ENCODE measurements at places on chromosomes 7 and 10. TPM values are rescaled to one million over a fixed set of nuclear protein-coding genes. Genes with fewer than 3 reads are reported as not detected.
A peak's percentile ranks its signal among the peaks of the same experiment; 100 is the strongest.

GRCh38 chr7:129902788-129903422, 49.9 kb downstream of the UBE2H start:
- H3K4me3 ChIP-seq: no peak overlapping the region
- peaks cover 8% of the 10 kb centered on the region for H3K36me3 ChIP-seq
- no peak for DNase-seq

GRCh38 chr7:104980841-104981671, 32.9 kb upstream of the KMT2E start:
- H3K27ac ChIP-seq: peak overlapping the region; percentile 59
- no peaks in the 10 kb centered on the region for H3K36me3 ChIP-seq
- H3K27me3 ChIP-seq: no peaks in the 10 kb centered on the region
- H3K4me3 ChIP-seq: no peak overlapping the region

- H3K36me3 ChIP-seq: peaks cover 10% of the 10 kb centered on the region
- DNase-seq: no peak
- H3K4me3 ChIP-seq: no peak overlapping the region
- no peak overlapping the region for H3K27ac ChIP-seq
Measured at GRCh38 chr10:103890194-103890658, 27.8 kb downstream of the STN1 start.

- H3K27me3 ChIP-seq: no peaks in the 10 kb centered on the region
- no peaks in the 10 kb centered on the region for H3K4me1 ChIP-seq
- no peak overlapping the region for H3K4me3 ChIP-seq
- no peak overlapping the region for H3K27ac ChIP-seq
Measured at GRCh38 chr10:1034758-1035157, 9.1 kb upstream of the IDI2 start.

- peaks cover 12% of the 10 kb centered on the region for H3K4me1 ChIP-seq
- H3K4me3 ChIP-seq: no peak overlapping the region
- H3K36me3 ChIP-seq: no peaks in the 10 kb centered on the region
- no peaks in the 10 kb centered on the region for H3K27me3 ChIP-seq
- no peak for DNase-seq
Measured at GRCh38 chr7:46927131-46927810, 654.6 kb downstream of the TNS3 start.

- H3K36me3 ChIP-seq: no peaks in the 10 kb centered on the region
- peaks cover 15% of the 10 kb centered on the region for H3K4me1 ChIP-seq
- H3K27me3 ChIP-seq: no peaks in the 10 kb centered on the region
- no peak overlapping the region for H3K4me3 ChIP-seq
- no peak for DNase-seq
Measured at GRCh38 chr7:33724201-33724600, 181.1 kb upstream of the BMPER start.

DNA sequence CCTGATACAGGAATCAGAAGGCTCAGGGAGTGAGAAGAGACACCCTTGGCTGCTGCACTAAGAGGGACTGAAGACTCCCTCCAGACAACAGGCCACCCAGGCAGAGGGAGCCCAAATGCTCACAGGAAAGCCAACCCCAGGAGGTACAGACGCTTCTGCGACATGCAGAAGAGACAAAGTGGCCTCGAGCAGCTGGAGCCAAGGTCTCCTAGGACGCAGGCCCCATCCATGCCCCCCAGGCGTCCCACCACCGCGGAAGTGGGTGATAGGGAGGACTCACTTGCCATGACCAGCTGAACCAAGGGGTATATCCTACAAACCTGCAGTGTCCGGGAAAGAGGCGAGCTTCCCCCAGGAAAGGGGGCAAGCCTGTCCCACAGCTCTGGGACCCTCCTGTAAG, 56.9 kb downstream of the CTBP2 start:
- H3K4me3 ChIP-seq: no peak overlapping the region
- no peaks in the 10 kb centered on the region for H3K27me3 ChIP-seq
- H3K36me3 ChIP-seq: peaks cover 5% of the 10 kb centered on the region
- no peak overlapping the region for H3K27ac ChIP-seq
- DNase-seq: no peak
- peaks cover 11% of the 10 kb centered on the region for H3K4me1 ChIP-seq

- no peak for DNase-seq
- H3K36me3 ChIP-seq: no peaks in the 10 kb centered on the region
- no peak overlapping the region for H3K27ac ChIP-seq
Measured at GRCh38 chr7:3117081-3117480, 73.4 kb upstream of the CARD11 start.

DNA sequence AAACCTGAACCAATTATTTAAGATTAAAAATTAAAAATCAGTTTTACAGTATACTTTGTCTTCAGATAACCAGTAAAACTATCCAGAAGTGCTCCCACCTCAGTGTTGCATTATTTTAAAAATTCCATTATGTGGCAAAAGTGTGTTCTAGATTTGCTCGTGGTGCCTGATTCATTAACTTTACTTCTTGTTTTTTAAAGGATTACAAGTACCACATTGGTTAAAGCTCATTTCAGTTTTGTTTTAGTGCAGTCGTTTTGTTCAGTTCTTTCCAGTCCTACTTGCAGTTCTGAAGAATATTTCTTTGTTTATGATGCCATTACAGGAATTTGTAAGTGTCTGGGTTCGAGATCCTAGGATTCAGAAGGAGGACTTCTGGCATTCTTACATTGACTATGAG, 69.0 kb downstream of the SNX10 start:
- no peak overlapping the region for H3K27ac ChIP-seq
- H3K27me3 ChIP-seq: no peaks in the 10 kb centered on the region
- no peaks in the 10 kb centered on the region for H3K36me3 ChIP-seq
- DNase-seq: no peak
- H3K4me1 ChIP-seq: no peaks in the 10 kb centered on the region

DNA sequence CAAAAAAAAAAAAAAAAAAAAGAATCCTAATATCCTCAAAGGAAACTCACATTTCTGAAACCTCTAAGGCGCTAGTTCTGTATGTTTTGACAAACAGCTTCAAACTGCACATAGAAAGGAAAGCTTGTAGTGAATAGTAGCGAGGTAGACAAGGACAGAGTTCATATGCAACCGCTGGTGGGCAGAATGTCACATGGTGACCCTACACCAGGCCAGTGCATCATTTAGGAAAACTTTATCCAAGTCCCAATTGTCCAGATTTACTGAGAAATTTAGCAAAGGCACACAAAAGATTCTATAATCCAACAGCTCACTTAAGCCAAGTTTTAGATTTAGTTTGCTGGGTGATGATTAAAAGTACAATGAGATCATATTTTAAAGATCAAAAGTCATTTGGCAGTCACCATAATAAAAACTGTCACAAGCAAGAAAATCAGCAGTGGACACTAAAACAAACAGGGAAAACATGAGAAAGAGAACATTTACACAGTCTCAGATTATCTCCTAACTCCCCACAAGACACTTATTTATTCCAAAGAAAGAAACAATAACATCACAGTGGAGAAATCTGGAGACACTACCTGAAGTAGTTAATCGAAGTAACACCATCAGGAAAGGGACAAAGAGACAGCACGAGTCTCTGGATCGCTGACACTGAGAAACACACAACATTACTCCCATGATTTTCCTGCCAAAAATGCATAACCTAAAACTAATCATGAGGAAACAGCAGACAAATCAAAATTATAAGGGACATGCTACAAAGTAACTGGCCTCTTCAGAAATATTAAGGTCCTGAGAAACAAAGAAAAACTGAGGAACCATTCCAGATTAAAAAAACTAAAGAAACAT, 20.2 kb downstream of the FAM204A start:
- H3K36me3 ChIP-seq: peaks cover 22% of the 10 kb centered on the region
- DNase-seq: no peak
- H3K27me3 ChIP-seq: no peaks in the 10 kb centered on the region
- no peak overlapping the region for H3K4me3 ChIP-seq

GRCh38 chr10:77702166-77702565, 64.6 kb upstream of the KCNMA1 start:
- no peaks in the 10 kb centered on the region for H3K27me3 ChIP-seq
- no peaks in the 10 kb centered on the region for H3K36me3 ChIP-seq
- H3K4me3 ChIP-seq: no peak overlapping the region
- H3K4me1 ChIP-seq: peaks cover 6% of the 10 kb centered on the region
- peak; percentile 87 for DNase-seq

- DNase-seq: no peak
- H3K36me3 ChIP-seq: no peaks in the 10 kb centered on the region
- no peaks in the 10 kb centered on the region for H3K27me3 ChIP-seq
- peaks cover 40% of the 10 kb centered on the region for H3K4me1 ChIP-seq
- no peak overlapping the region for H3K4me3 ChIP-seq
- H3K27ac ChIP-seq: no peak overlapping the region
Measured at GRCh38 chr7:55124989-55125875, 106.4 kb downstream of the EGFR start.

DNA sequence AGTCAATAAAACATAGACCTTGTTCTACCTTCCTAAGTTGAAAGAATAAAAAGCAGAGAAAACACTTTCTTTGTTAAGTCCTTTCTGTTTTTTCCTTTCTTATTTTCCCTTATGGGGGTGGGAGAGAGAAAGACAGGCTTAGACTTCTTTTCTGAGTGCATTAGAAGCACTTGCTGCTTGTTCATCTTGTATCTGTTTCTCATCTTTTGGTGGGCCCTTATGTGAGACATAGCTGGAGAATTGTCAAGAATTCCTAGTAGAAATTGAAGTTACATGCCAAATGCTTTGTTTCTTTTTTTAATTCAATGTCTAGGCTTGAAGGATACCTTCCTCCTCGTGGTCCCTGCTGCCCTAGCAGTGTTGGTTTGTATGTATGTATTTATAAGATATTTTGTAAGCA, 6.7 kb downstream of the EIF4EBP2 start:
- DNase-seq: no peak
- peaks cover 11% of the 10 kb centered on the region for H3K4me1 ChIP-seq

DNA sequence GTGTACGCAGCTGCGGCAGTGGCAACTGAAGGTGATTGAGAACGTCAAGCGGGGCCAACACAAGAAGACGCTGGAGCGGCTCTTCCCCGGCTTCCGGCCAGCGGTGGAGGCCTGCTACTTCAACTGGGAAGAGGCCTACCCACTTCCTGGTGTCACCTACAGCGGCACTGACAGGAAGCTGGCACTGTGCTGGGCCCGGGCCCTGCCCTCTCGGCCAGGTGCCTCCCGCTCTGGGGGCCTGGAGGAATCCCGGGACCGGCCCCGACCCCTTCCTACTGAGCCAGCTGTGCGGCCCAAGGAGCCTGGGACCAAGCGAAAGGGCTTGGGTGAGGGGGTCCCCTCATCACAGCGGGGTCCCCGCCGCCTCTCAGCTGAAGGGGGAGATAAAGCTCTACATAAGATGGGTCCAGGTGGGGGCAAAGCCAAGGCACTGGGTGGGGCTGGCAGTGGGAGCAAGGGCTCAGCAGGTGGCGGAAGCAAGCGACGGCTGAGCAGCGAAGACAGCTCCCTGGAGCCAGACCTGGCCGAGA, 6.5 kb downstream of the ZSWIM8 start:
- H3K4me3 ChIP-seq: no peak overlapping the region
- H3K4me1 ChIP-seq: peaks cover 5% of the 10 kb centered on the region
- no peak overlapping the region for H3K27ac ChIP-seq
- peaks cover 41% of the 10 kb centered on the region for H3K36me3 ChIP-seq

DNA sequence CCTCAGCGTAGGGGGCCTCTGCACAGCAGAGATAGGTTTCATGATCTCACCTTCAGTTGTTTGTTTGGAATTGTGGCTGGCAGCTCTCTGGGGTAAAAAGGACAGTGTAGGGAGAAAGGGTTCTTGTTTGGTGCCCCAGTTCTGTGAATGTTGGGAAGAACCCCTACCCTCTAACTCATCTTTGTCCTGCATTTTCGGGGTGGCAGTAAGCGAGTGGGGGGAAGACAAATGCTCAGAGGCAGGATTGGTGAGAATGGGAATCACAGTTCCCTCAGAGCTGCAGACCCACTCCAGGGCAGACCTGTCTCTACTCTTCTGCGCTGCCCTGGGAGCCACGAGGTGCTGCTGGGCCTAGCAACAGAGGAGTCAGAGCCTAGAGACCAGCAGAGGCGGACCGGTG, 1.8 kb upstream of the LBX1 start:
- H3K4me3 ChIP-seq: no peak overlapping the region
- peaks cover 93% of the 10 kb centered on the region for H3K27me3 ChIP-seq
- no peak overlapping the region for H3K27ac ChIP-seq

GRCh38 chr7:42269161-42269560, 32.2 kb upstream of the GLI3 start:
- no peaks in the 10 kb centered on the region for H3K27me3 ChIP-seq
- DNase-seq: no peak
- no peak overlapping the region for H3K27ac ChIP-seq
- no peak overlapping the region for H3K4me3 ChIP-seq
- H3K36me3 ChIP-seq: no peaks in the 10 kb centered on the region
- no peaks in the 10 kb centered on the region for H3K4me1 ChIP-seq

DNA sequence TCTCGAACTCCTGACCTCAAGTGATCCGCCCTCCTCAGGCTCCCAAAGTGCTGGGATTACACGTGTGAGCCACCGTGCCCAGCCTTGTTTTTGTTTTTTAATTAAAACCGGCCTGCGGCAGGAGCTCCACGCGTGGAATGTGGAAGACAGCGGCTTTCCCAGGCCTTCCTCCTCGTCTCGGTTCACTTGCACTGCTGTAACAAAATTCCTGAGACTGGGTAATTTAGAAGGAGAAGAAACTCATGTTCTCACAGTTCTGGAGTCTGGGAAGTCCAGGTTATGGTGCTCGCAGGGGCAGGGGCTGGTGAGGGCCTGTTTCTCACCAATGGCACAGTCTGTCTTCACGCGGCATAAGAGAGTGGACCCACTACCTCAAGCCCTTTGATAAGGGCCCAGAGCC, 14.4 kb upstream of the CRYGN start:
- H3K36me3 ChIP-seq: no peaks in the 10 kb centered on the region
- peaks cover under 1% of the 10 kb centered on the region for H3K4me1 ChIP-seq
- DNase-seq: no peak
- no peak overlapping the region for H3K4me3 ChIP-seq

The EVX1 gene
- total RNA-seq: not detected

The GPR22 gene
- total RNA-seq: not detected
